ENCODE measurements at places on chromosomes 3 and 15.

DNA sequence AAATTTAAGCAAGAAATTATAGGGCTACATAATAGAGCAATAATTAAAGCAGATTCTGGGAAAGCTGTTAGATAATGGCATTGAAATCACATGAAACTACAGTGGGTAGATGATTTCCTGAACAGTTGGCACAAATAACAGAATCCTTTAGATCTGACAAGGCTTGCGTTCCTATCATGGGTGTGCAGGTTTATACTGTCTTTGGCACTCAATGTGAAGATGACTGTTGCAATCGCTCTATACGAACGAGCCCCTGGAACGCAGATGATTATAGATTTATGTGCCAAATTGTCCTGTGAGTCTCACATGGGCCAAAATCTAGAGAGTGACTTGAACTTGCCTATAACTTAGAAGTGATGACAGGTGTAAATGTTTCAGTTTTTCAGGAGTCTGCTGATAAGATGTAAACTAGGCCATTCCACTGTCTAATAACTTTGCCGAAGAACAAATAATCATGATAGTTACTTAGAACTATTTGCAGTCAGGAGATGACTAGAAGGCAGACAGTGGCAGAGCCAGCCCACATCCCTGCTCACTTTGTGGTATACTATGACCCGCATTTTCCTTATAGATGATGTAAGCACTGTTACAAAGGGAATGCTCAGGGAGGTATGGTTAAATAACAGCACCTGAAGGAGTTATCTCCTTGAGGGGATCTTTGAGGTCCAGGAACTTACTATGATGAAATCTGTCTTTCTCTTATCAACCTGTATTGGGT lies 30.5 kb upstream of the TRPC1 start:
- no peak for DNase-seq

- DNase-seq: no peak
Observed at GRCh38 chr3:98930413-98930812, 28.9 kb upstream of the DCBLD2 start.

DNA sequence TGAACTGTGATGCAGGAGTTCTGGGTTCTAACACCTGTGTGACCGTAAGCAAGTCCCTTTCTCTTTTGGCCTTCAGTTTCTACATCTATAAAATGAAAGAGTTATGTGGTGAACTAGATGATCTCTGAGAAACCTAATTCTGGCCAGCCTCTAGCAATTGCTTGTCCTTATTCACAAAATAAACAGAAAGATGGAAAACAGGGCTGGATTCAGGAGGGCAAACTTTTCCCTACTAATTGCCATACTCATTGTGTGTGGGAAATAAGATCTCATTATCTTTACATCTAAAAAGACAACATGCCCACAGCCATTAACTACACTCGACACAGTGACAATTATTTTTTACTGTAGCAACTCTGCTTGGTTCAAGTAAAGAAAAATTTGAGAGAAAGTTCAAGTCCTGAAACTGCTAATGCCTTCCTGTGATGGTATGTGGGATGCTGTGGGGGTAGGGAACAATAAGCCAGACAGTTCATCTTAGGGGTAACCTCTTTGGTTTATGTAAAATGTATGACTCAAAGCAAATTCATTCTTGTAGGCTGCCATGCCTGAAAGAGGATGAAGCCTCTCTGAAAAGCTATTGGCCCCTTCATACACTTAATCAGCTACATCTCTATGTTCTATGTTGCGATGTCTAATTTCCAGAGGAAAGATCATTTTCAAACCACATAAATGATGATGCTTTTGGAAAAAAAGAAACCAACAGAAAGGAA lies 177.6 kb upstream of the BCL6 start:
- DNase-seq: no peak

GRCh38 chr15:47184003-47184907 lies 533.0 kb upstream of the SEMA6D start:
- peak; percentile 95 for DNase-seq

GRCh38 chr3:112813016-112813415 lies 33.6 kb downstream of the CD200R1L start:
- no peak for DNase-seq

DNA sequence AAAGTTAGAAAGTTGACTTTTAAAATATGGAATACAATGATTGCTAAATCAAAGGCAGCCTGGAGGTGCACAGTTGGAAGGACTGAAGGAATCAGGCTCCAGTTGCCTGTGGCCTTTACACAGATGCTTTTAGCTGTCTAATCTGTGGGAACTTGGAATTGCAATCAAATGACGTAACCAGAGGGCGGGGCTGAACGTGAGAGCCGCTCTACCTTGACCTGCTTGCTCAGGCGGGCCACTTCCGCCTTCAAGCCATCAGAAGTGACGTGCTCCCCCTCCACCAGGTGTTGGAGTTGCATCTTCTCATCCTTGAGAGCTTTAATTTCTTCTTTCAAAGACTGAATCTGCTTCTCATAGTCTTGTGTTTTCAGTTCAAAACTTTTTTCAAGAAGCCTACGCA lies 37.7 kb upstream of the GNB5 start:
- DNase-seq: peak; percentile 56

DNA sequence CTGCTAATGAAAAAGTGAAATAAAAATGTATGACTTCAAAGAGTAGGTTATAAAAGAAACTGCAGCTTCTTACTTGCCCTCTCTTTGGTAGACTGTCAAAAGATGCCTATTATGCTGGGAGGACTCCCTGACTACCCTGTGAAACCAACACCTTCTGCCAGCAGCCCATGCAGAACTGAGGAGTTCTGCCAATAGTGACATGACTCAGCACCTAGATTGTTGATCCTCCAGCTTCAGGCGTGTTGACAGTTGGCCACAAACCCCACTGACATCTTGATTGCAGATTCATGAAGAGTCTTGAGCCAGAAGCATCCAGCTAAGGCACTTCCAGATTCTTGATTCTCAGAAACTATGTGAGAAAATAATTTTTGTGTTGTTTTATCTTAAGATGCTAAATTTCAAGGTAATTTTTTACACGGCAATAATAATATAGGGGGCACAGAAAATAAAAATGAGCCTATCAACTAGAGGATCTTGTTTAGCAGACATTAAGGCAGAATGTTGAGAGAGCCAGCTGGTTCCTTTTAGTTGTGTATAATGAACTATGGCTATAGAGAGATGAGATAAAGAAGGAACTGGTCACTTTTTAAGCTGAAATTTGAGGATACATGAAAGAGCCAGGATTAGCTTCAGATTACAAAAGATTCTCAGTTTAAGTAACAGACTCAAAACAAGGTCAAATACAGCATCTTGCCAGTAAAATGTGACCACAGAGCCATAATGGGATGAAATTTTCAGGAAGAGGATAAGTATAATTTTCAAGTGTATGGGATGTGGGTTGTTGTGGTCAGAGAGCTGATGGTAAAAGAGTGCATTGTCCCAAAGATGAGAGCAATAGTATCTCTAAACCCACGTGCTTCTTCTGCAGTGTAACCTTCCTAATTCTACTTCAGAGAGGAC lies 588.7 kb upstream of the CBLB start:
- DNase-seq: peak; percentile 35
